ENCODE measurements at places on chromosomes 1 and 21.

- no peak overlapping the region for H3K4me3 ChIP-seq
- H3K27me3 ChIP-seq, result no peaks in the 10 kb centered on the region
- H3K27ac ChIP-seq, result no peak overlapping the region
- no peaks in the 10 kb centered on the region for H3K36me3 ChIP-seq
Measured at GRCh38 chr1:57431400-57431799, 7.5 kb upstream of the DAB1 start.

- H3K4me1 ChIP-seq, result peaks cover 3% of the 10 kb centered on the region
- DNase-seq, result no peak
- no peak overlapping the region for H3K27ac ChIP-seq
- H3K4me3 ChIP-seq, result no peak overlapping the region
- no peaks in the 10 kb centered on the region for H3K27me3 ChIP-seq
Measured at GRCh38 chr1:93003981-93004380, 42.7 kb upstream of the DIPK1A start.

DNA sequence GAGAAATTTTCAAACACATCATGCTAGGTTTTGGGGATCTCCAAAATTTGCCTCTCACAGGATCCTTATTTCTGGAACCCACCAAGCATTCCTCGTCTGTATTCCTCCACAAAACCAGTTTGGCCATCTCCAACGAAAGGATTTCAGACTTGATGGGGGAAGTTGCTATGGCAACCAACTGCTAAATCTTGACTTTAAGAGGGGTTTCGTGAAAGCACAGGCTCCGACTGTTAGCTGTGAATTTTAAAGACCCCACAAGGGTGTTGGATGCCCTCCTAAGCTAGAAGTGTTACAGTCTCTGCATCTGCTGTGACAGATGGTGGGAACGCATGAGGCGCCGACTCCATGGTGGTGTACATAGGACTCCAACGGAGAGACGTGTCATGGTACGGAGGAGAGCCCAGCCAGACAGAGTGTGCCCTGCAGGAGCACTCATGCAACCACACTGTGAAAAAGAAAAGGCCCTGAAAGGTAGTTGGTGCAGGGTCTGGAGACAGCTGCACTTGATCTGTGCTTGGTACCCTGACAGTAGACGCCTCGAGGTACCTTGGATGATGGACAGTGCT lies 147.1 kb downstream of the ASTN1 start:
- no peak overlapping the region for H3K4me3 ChIP-seq
- no peak for DNase-seq
- no peaks in the 10 kb centered on the region for H3K36me3 ChIP-seq
- no peak overlapping the region for H3K27ac ChIP-seq

DNA sequence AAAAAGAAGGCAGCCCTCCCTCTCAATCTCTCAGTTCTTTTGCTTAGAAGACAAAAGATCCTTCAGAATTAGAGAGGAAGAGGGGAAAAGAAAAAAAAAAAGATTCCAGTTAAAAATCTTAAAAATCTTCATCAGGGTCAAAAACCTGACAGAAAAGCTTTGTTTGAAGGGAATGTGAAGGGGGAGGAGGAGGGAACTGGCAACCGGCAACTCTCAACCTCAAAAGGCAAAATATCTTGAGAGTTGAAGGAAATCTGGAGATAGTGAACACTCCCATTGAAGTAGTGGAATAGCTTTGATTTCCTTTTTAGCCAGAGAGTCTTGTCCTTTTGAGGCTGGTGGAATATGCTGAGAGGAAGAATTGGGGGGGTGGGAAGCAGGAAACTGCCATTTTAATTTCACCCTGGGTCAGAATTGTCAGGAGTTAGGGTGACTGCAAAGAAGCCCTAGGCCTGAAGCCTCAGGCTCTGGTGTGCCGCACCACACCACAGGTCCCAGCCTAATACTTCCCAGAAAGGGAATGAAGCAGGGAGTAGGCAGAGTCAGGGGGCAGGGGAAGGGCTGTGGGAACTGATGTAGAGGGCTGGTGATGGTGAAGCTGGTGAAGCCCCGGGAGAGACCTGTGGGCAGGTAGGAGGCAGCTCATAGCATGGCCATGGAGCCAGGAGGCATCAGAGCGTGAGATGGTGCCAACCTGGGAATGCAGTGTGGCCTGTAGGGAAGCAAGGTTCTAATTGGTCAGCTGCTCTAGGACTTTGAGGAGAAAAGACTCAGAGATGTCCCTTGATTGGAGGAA lies 24.6 kb downstream of the KIRREL1 start:
- H3K36me3 ChIP-seq, result no peaks in the 10 kb centered on the region
- no peaks in the 10 kb centered on the region for H3K27me3 ChIP-seq
- H3K27ac ChIP-seq, result peak overlapping the region; percentile 92
- no peak for DNase-seq

DNA sequence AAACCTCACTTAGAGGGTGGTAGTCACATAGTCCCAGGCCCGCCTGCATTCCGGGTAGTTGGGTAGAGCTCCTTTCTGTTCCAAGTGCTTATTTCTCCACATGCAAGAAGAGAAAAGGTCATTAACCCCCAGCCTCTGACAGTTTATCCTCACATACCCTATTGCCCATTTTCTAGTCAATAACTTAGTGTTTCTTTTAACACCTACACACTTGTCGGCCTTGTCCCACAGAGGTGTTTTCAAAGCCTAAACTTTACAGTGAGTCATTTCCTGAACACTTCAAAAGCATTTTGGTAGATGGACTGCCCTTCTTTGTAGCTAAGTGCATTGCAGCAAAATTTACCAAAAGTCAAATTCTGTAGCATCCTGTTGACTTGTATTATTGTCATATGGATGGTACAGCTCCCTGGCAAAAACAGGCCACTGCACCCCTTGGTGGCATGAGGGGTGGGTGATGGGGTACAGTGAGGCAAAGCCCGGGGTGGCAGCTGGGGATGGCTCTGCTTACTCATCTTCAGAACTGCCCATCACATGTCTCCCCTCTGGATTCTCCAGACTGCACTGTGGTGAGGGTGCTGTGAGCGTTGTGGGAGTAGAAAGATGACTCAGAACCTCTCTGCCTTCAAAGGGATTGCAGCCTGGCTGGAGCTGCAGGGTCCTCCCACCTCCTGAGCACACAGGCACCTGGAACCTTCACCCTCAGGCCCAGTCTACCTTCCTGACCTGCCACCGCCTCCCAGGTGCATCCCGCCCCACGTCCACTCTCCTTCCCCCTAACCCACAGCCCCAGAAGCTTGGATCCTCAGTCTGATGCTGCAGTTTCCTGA lies 45.8 kb upstream of the DMRTB1 start:
- DNase-seq, result no peak
- H3K27me3 ChIP-seq, result no peaks in the 10 kb centered on the region
- no peaks in the 10 kb centered on the region for H3K4me1 ChIP-seq
- no peak overlapping the region for H3K27ac ChIP-seq

DNA sequence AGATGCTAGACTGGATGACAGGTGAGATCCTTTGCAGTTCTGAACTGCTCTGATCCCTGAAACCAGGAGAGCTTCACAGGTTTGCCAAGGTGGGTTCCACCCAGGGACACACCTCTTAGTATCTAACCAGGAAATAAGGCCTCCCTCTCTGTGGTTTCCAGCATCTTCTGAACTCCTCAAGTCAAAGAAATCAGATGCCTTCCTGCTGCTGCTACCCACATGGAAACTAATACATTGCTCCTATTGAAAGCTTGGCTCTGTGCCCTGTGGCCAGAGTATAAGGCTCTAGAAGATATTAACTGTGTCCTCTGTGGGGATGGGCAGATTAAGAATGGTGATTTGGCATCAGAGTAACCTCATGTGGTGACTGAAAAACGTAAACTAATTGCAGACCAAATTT lies 75.0 kb upstream of the MRPS6 start:
- H3K36me3 ChIP-seq, result no peaks in the 10 kb centered on the region
- no peak for DNase-seq
- H3K27ac ChIP-seq, result peak overlapping the region; percentile 38
- H3K4me3 ChIP-seq, result no peak overlapping the region
- H3K4me1 ChIP-seq, result peaks cover 30% of the 10 kb centered on the region
- H3K27me3 ChIP-seq, result no peaks in the 10 kb centered on the region

GRCh38 chr1:201469645-201470074 lies 672 bp upstream of the PHLDA3 start:
- H3K4me1 ChIP-seq, result no peaks in the 10 kb centered on the region
- no peak for DNase-seq
- peaks cover 13% of the 10 kb centered on the region for H3K36me3 ChIP-seq

DNA sequence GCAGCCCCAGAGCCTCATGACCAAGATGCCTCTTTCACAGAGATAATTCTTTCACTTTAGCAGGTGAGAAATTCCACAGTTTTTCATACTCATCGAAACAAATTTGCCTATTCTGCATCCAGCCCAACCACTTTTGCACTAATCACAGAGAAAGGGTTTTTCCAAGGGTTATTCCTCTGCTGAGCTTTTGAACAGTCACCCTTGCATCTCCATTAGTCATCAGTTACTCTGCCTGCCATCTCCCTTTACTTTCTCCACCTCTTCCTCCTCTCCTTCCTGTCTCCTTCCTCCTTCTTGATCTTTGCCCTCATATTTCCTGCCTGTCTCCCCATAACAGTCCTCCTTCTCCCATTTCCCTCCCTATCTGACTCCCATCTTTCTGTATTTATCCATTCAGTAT lies 43.9 kb downstream of the FH start:
- H3K27ac ChIP-seq, result no peak overlapping the region
- no peaks in the 10 kb centered on the region for H3K36me3 ChIP-seq
- no peak overlapping the region for H3K4me3 ChIP-seq
- no peak for DNase-seq
- H3K27me3 ChIP-seq, result no peaks in the 10 kb centered on the region

DNA sequence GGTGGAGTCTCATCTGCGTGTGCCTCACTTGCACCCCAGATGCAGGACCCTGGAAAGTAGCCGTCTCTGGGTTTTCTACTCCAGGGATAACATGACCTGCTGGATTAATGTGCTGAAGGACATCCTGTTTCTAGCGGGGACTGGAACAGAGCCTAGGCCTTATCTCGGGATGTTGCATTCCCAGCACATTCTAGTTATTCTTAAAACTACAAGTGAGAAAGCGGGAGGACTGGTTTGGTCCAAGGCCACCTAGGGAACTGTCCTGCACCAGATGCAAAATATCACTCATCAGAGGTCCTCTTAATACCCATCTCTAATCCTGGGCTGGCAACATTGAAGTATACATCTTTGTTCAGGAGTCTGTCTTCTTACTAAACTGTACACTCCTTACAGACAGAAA lies 179.9 kb downstream of the ZC3H11B start:
- no peak for DNase-seq
- H3K4me3 ChIP-seq, result no peak overlapping the region
- no peaks in the 10 kb centered on the region for H3K4me1 ChIP-seq
- H3K27ac ChIP-seq, result no peak overlapping the region
- H3K27me3 ChIP-seq, result no peaks in the 10 kb centered on the region
- H3K36me3 ChIP-seq, result no peaks in the 10 kb centered on the region

GRCh38 chr1:53572815-53573173 lies 113.6 kb downstream of the DMRTB1 start:
- H3K27me3 ChIP-seq, result no peaks in the 10 kb centered on the region
- H3K36me3 ChIP-seq, result no peaks in the 10 kb centered on the region
- no peak for DNase-seq
- no peak overlapping the region for H3K4me3 ChIP-seq
- H3K27ac ChIP-seq, result no peak overlapping the region

DNA sequence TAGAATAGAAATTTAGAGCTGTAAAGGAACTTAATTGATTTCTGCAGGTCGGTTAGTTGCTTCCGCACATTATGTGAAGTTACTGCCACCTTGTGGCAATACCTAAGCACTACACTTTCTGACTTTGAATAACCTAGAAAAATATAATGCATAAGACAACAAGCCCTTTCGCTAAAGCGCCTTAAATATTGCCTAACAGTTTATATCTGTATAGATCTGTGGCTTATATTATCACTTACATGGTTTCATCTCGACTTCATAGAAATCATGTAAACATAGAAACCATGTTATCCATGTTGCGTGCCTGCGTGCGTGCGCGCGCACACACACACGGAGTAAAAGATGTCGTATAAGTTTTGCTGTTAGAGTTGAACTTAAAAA lies 10.9 kb upstream of the IFI16 start:
- H3K4me3 ChIP-seq, result peak overlapping the region; percentile 64
- DNase-seq, result no peak
- peak overlapping the region; percentile 83 for H3K27ac ChIP-seq
- H3K27me3 ChIP-seq, result no peaks in the 10 kb centered on the region
- no peaks in the 10 kb centered on the region for H3K4me1 ChIP-seq
- no peaks in the 10 kb centered on the region for H3K36me3 ChIP-seq

DNA sequence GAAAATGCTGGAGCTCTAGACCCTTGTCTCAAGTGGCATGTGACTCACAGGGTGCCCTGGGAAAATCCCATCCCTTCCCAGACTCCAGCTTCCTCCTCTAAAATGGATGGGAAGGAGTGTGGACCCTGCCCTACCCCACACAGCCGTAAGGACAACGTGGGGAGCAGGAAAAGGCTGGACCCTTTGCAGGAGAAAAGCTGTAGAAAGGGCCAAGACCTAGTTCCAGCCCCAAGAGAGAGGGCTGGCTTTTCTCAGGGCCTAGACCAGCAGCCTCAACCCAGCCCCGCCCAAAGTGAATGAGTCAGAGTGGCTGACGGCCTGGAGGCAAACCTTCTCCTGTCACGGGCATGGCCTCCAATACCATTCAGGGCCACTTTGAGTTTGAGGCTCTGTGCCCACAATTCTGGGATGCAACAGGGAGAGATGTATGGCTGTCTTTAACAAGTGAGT lies 1.1 kb downstream of the LAMB3 start:
- H3K4me1 ChIP-seq, result no peaks in the 10 kb centered on the region
- no peaks in the 10 kb centered on the region for H3K27me3 ChIP-seq
- DNase-seq, result no peak
- no peak overlapping the region for H3K4me3 ChIP-seq

- no peak for DNase-seq
- no peak overlapping the region for H3K4me3 ChIP-seq
- no peak overlapping the region for H3K27ac ChIP-seq
- no peaks in the 10 kb centered on the region for H3K27me3 ChIP-seq
- H3K36me3 ChIP-seq, result no peaks in the 10 kb centered on the region
Measured at GRCh38 chr1:89170170-89171066, 5.4 kb downstream of the GBP7 start.

- no peak overlapping the region for H3K4me3 ChIP-seq
- H3K36me3 ChIP-seq, result no peaks in the 10 kb centered on the region
- H3K27me3 ChIP-seq, result no peaks in the 10 kb centered on the region
- no peaks in the 10 kb centered on the region for H3K4me1 ChIP-seq
- DNase-seq, result no peak
Measured at GRCh38 chr1:230335861-230336522, 90.1 kb downstream of the PGBD5 start.

GRCh38 chr1:19311503-19311930 lies 427 bp downstream of the AKR7A2 start:
- DNase-seq, result no peak
- H3K27me3 ChIP-seq, result no peaks in the 10 kb centered on the region
- peaks cover 17% of the 10 kb centered on the region for H3K36me3 ChIP-seq
- peak overlapping the region; percentile 50 for H3K27ac ChIP-seq
- H3K4me1 ChIP-seq, result no peaks in the 10 kb centered on the region
- H3K4me3 ChIP-seq, result peak overlapping the region; percentile 96

GRCh38 chr1:46020010-46020409 lies 112.4 kb downstream of the PIK3R3 start:
- no peaks in the 10 kb centered on the region for H3K4me1 ChIP-seq
- peaks cover 32% of the 10 kb centered on the region for H3K36me3 ChIP-seq
- H3K27ac ChIP-seq, result no peak overlapping the region
- no peak overlapping the region for H3K4me3 ChIP-seq
- no peak for DNase-seq
- no peaks in the 10 kb centered on the region for H3K27me3 ChIP-seq

- H3K27me3 ChIP-seq, result no peaks in the 10 kb centered on the region
- no peaks in the 10 kb centered on the region for H3K4me1 ChIP-seq
- DNase-seq, result no peak
Measured at GRCh38 chr1:204260601-204261197, 46.9 kb upstream of the GOLT1A start.

GRCh38 chr1:12458571-12458970 lies 159.4 kb downstream of the DHRS3 start:
- H3K36me3 ChIP-seq, result no peaks in the 10 kb centered on the region
- H3K4me1 ChIP-seq, result peaks cover 57% of the 10 kb centered on the region
- no peaks in the 10 kb centered on the region for H3K27me3 ChIP-seq
- no peak for DNase-seq
- peak overlapping the region; percentile 89 for H3K27ac ChIP-seq
